ENCODE measurements at places on chromosomes 5 and 9.

DNA sequence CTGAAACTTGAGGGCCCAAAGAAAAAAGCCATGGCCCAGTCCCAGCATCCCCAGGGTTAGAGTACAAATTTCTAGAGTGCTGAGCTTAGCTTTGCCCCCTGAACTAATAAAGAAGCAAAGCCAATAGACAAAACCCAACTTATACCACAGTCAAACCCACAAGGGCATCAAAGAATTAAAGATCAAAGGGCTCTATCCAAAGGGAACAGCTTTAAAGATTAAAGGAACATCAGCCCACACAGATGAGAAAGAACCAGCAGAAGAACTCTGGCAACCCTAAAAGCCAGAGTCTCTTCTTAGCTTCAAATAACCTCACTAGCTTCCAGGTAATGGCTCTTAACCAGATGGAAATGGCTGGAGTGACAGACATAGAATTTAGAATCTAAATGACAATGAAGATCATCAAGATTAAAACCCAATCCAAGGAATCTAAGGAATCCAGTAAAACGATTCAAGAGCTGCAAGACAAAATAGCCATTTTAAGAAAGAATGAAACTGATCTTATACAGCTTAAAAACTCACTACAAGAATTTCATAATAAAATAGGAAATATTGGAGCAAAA is 93.9 kb downstream of the YIPF5 start:
- no peak for DNase-seq

DNA sequence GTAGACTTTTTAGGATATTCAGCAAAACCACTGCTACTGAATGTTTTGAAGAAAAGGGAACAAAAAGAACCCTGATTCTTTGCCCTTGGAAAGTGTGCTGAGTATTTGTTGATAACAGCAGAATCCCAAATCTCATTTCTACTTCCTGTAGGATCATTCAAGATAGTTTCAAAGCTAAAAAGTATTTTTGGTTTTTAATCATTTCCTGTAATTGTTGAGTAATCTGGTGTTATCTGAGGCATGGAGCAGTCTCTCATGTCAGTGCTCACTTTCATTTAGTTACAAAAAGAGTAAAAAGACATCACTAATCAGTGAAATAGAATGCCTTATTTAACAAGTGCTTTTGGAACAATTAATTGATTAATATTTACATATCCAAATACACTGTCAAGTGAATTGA is 56.1 kb downstream of the ITGA2 start:
- no peak for DNase-seq

GRCh38 chr5:110362261-110362660 is 364.2 kb downstream of the TMEM232 start:
- no peak for DNase-seq

DNA sequence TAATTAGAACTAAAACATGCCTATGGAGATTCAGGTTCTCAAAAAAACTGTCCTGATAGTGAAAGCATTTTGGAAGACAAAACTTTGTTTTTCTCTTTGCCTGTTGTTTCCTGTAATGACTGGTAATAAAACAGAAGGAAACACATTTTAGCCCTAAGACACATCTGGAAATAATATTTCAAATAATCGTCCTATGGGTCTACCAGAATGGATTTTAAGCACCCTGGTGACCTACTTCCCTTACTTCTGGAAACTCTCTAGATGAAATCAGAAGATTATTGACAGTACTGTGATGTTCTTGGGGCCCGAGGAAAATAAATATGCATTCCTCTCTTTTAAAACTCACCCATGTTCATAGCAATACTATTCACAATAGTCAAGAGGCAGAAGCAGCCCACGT is 110.1 kb upstream of the TLE4 start:
- DNase-seq: no peak

Data from stimulated activated CD8-positive, alpha-beta memory T cell treated with anti-CD3 and anti-CD28 coated beads, Interleukin-7, amount 100 ng/mL, for 1 hour (primary cell).